Activated T-helper 17 cell treated with anti-CD3 and anti-CD28 coated beads, Interleukin-2, amount 50 U/mL, for 72 hours (primary cell): ENCODE measurements at places on chromosomes 7 and 10.

- no peak for ATAC-seq
Measured at GRCh38 chr10:123781956-123782500, 109.6 kb downstream of the CPXM2 start.

GRCh38 chr7:137005873-137006272 lies 137.4 kb downstream of the CHRM2 start:
- no peak for ATAC-seq

- no peak for ATAC-seq
Measured at GRCh38 chr10:116430288-116430687, 2.6 kb downstream of the PNLIPRP3 start.

DNA sequence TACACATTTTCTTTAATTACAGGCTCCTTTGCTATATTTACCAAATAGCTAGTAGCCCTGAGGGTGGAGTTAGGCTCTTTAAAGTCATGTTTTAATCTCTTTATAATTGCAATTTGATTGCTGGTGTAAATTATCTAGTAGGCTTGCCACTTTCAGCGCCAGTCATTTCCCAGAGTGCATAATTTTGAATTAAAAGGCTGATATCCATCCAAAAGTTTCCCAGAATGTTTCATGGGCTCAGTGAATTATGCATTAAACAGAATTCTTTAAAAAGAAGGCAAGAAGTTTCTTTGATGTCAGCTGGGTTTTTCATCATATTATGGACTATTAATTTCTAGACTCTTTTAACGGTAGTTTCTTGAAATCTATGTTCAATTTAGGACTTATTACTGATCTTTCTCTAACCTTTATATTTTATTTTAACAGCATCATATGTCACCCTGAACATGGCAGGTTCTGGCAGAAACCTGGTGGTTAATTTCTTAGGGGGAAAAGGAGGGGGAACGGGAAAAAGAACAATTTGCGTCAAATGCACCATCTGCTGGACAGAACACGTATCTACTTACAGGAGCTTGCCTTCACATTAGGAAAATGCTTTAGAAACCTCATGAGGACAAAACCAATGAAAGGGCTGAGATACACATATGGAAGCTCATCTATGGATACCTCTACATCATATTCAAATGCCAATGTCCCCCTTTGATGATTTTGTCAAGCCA lies 171.1 kb downstream of the GRM3 start:
- ATAC-seq: no peak

- ATAC-seq: no peak
Measured at GRCh38 chr10:20601941-20602461, 295.1 kb downstream of the NEBL start.

GRCh38 chr7:25580141-25580540 lies 351.9 kb upstream of the NPVF start:
- no peak for ATAC-seq

DNA sequence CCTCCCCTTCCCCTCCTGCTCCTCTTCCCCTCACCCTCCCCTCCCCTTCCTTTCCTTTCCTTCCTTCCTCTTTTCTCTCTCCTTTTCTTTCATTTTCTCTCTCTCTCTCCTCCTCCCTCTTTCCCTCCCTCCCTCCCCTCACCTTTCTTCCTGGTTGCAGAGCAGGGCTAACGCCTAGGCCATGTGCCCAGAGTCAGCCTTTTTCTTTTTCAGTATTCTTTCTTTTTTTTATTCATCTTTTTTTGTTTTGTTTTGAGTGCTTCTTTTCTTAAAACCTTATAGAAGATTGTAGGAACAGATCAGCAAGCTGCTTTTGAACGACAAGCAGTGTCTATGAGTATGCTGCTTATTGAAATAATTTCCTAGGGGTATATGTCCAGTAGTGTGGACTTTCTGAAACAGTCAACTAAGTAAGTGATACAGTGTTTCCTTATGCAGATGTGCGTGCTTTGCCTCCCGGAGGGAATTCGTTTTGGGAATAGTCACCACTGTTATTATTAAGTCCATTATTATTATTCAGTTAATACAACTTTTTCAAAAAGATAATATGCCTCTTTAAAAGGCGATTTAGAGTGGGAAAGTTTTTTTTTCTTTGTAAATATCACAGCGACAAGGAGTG lies 219.2 kb downstream of the CAMK1D start:
- ATAC-seq: peak; percentile 67

DNA sequence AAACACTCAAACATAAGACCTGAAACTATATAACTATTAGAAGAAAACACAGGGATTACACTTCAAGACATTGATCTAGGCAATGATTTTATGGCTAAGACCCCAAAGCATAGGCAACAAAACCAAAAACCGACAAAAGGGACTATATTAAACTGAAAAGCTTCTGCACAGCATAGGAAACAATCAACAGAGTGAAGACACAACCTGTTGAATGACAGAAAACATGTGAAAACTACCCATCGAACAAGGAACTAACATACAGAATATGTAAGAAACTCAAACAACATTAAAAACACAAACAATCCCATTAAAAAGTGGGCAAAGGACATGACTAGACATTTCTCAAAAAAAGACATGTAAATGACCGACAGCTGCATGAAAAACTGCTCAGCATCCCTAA lies 109.0 kb downstream of the ALOX5 start:
- ATAC-seq: no peak

DNA sequence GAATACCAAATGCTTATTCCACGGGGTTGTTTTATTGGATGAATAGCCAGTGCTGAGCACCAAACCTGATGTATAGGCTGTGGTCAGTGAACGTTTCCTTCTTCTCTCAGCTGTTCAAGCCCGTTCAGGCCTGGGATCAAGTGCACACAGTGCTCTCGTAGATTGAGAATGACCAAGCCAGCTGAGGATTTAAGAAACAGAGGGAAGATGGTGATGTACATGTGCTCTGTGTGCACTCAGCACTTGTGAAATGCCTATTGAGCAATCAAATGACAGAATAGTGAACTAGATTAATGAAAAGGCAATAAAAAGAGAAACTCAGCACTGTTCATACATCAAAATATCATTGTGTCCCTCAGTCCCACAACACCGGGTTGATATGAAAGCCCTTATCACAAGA lies 302.5 kb downstream of the BMPER start:
- ATAC-seq: no peak

- peak; percentile 90 for ATAC-seq
Measured at GRCh38 chr7:44194069-44194468, 4.8 kb upstream of the GCK start.

- ATAC-seq: no peak
Measured at GRCh38 chr10:72540193-72540807, 85.6 kb downstream of the MICU1 start.

DNA sequence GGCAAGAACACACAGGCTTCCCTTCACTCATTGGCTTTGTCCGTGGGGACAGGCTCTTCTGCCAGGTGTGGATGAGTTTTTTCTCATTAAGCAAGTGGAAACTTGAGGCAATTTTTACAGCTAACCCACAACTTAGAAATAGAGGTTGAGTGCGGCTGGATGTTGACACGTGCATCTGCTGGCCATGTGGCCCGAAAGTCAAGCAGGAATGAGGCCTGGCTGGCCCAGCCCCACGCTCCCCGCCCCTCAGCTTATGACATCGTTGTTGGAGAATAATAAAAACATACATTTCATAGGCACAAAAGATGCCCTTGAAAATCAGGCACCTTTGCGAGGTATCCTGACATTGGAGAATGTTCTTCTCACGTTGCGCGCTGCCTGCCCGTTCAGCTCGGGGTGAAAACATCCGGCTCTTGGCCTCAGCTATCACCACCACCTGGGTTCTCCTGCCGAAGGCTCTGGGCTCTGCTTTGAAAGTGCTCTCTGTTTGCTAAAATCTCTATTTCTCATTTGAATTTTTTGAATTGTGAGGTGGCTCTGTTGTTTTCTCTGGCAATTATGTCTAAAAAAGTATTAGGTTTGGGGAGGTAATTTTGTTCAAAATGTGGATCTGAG lies 310.7 kb downstream of the WDR37 start:
- no peak for ATAC-seq

GRCh38 chr10:49107111-49107886 lies 8.0 kb downstream of the VSTM4 start:
- ATAC-seq: no peak

DNA sequence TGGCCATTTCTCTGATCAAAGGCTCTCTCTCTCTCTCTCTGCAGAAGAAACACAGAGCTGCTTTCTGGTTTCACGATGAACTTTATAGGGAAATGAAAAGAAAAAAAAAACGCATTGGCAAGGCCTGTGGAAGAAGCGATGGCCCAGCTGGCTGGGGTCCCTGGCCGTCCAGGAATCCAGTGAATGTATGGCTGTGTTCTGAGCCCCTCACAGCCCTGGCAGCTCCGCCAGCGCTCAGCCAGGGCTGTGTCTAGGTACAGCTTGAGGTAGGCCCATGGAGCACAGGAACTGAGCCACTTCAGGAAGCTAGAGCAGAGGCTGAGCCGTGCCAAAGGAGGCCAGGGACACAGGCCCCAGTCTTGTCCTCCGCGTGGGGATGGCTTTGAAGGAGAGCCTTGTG lies 13.1 kb upstream of the UCMA start:
- no peak for ATAC-seq

DNA sequence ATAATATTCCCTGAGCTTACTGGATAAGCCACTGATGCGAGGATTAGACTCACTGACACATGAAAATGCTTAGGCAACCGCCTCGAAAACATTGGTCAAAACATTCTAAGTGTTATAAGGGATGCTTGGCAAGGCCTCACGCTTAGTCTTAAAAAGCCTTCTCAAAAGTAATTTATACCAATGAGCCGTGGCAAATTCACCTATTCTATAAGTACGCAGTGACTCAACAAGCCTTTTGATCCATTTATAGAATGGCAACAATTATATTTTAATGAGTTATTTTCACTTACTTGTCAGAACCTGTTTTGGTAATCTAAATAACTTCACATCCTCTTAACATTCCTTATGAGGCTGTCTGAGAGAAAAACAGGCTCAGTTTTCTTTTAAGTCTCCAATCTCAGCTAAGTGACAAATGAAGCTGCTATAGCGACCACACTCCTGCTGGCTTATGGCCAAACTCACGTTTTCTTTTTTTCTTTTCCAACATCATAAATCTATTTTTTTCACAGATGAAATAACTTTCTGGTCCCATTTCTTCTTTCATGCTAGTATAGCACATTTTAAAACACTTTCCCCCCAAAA lies 121.2 kb upstream of the AFAP1L2 start:
- ATAC-seq: no peak

GRCh38 chr7:86818903-86819302 lies 175.2 kb downstream of the GRM3 start:
- no peak for ATAC-seq

- ATAC-seq: no peak
Measured at GRCh38 chr7:4307316-4308204, 374.5 kb upstream of the FOXK1 start.

GRCh38 chr7:142799437-142799835 lies 28.7 kb downstream of the PRSS2 start:
- peak; percentile 22 for ATAC-seq

- no peak for ATAC-seq
Measured at GRCh38 chr7:1447551-1448244, 11.6 kb downstream of the MICALL2 start.

GRCh38 chr10:119502209-119502608 lies 40.3 kb downstream of the RGS10 start:
- peak; percentile 80 for ATAC-seq

DNA sequence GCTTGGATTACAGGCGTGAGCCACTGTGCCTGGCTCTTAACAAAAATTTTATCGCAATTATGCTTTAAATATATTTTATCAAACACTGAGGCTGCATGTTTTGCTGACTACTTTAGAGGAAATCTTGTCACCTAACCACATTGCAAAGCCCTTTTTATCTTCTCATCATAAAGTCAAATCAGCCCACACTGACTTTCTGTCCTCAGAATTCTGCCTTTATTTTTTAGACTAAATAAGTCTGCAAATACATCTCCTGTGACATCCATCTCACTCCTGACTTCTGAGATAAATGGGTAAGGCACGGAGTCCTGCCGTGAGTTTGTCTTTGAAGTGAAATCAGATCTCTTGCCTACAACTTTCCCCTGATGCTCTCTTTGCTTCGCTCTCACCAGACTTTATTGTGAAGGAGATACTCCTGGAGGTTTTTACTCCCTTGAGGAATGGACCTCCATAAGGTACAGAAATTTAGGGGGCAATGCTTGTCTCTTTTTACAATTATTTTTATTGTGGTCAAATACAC lies 23.5 kb upstream of the UCMA start:
- no peak for ATAC-seq

DNA sequence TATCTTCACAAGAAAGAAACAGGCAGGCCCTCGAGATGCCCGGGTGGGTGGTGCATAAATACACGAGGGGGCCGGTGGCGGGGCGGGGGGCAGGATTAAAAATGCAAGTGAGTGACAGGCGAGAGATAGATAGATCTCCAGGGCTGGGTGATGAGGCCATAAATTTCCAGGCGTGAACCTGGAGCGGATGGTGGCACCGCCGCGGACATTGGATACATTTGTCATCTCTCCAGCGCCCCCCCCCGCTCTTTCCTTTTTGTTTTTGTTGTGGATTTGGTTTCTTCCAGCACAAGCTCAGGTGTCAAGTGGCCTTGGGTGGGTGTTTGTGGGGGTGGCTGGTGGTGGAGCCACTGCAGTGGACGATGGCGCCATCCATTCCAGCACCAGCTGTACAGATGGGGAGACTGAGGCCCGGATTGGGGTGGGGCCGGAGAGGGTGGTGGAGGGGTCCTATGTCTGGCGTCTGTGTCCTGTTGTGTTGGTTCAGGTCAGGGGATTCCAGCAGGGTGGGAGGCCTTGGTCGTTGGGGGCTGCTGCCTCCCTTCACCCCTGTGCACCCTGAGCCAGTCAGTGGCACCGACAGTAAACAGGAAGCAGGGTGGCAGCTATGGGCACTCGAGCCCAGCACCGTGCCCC lies 2.9 kb downstream of the ELFN1 start:
- no peak for ATAC-seq

- ATAC-seq: no peak
Measured at GRCh38 chr10:33950206-33950605, 615.7 kb upstream of the NRP1 start.

- ATAC-seq: no peak
Measured at GRCh38 chr7:132177708-132178401, 398.4 kb downstream of the PLXNA4 start.

- peak; percentile 9 for ATAC-seq
Measured at GRCh38 chr10:80204677-80205476, 460 bp downstream of the ANXA11 start.
